ENCODE measurements at places on chromosomes 13 and 19.

- DNase-seq, result no peak
Observed at GRCh38 chr13:82364525-82364924, 1517.7 kb downstream of the SLITRK1 start.

DNA sequence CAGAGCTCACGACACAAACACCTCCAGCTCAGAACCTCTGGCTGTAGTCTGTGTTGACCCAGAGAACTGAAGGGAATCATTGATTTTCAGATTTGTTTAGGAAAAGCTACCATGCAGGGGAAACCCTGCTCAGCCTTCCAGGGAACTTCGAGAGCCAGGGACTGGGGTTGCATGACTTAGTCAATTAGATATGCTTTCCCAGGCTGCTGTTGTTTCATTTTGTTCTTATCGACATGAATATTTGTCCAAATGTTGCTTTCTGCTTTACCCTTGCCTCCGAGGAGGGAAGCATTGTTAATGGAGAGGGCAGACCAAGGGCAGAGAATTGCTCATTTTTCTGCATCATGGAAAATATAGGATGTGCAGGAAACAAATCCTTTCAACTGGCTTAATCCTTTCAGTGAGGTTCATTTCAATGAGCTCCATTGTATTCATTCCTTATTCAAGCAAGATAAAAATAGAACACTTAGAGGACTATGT, 82.5 kb downstream of the KLF5 start:
- DNase-seq, result no peak

GRCh38 chr13:75467040-75467728, 14.8 kb downstream of the TBC1D4 start:
- DNase-seq, result no peak

- DNase-seq, result no peak
Observed at GRCh38 chr19:4080473-4080872, 13.8 kb upstream of the ZBTB7A start.

DNA sequence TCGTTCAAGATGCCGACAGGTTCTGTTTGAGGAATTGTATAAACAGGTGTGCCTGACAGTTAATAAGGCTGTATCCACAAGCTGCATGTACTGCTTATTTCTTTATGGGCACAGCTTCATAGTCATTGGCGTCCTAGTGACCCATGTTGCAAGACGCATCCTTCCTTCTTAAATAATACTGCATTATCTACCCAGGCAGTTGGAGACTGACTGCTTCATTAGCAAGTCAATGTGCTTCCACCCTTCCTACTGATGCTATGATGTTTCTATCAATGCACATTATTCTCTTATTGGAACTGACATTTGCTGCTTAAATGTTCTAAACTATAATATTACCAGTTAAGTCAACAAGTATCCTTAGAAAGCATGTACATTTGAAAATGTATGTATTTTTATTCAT, 950.0 kb upstream of the MIR17HG start:
- no peak for DNase-seq

- no peak for DNase-seq
Observed at GRCh38 chr13:36480726-36481427, 48.6 kb downstream of the CCNA1 start.

DNA sequence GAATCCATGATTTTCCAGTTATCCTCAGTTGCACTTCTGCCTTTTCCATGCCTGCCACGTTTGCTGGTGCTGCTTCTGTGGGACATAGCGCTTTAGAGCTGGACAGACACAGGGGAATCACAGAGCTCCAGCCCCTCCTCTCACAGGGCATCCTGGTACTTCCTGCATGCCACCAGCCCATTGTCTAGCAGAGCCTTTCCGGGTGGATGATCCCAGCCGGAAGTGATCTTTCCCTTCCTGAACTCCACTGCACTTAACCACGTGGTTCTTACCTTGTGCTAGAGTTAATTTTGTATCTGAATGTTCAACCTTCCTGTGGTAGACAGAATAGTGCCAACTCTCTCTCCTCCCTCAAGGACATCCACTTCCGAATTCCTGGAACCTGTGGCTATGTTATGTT, 12.6 kb upstream of the OLFM4 start:
- no peak for DNase-seq

GRCh38 chr13:47114030-47114429, 217.2 kb upstream of the HTR2A start:
- DNase-seq, result no peak

DNA sequence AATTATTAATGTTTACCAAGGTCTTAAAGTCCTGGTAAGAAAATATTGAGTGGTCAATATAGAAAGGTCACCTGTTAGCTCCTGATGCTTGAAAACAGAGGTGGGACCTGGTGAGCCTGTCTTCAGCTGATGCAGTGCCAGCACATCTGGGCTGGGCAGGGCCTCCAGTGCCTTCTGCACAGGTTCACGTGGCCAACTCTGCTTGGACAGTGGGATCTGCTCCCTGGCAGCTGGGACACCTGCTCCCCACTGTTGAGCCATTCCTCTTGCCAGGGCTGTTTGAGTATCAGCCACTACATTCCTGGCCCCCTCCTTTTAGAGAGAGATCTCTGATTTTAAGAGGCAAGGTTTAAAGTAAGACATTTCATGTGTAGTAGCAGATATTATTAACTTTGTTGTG, 135.0 kb downstream of the TM9SF2 start:
- DNase-seq, result no peak

DNA sequence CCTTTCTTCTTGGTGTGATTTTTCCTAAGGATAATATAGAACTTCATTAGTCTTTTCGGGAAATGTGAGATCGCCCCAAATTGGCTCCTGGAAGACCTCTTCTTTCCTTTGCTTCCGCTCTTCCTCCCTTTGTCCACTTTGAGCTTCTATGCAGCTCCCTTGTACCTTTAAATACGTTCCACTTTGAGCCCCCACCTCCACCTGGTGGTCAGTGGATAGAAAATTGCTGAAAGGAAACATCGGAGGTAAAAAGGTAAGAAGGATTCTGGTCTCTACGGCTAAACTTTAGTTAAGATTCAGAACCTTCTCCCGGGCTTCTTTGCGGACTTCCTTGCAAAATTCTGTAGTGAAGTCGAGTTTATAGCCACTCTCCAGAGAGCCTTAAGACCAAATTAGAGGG, 55.0 kb upstream of the TM9SF2 start:
- no peak for DNase-seq

GRCh38 chr19:16795731-16796130, 33.5 kb upstream of the SIN3B start:
- DNase-seq, result no peak

DNA sequence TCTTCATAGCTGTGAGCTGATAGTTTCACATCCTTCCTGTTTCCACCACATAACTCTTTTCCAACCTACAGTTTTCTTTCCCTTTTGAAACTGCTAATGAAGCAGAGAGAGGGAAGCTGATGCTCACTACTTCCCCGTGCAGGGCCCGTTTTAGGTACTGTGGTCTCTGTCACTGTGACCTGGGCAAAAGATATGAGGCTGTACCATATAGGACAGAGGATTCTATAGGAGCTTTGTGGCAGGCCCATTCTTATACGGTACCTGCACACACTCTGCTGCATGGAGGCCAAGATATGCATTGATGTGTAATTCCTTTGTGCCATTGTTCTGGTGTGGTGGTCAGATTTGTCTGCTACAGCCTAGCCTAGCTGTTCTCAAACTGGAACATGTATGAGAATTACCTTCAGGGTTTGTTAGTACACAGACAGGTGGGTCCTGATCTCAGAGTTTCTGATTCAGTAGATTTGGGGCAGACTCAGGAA, 577.3 kb downstream of the LMO7 start:
- DNase-seq, result no peak

DNA sequence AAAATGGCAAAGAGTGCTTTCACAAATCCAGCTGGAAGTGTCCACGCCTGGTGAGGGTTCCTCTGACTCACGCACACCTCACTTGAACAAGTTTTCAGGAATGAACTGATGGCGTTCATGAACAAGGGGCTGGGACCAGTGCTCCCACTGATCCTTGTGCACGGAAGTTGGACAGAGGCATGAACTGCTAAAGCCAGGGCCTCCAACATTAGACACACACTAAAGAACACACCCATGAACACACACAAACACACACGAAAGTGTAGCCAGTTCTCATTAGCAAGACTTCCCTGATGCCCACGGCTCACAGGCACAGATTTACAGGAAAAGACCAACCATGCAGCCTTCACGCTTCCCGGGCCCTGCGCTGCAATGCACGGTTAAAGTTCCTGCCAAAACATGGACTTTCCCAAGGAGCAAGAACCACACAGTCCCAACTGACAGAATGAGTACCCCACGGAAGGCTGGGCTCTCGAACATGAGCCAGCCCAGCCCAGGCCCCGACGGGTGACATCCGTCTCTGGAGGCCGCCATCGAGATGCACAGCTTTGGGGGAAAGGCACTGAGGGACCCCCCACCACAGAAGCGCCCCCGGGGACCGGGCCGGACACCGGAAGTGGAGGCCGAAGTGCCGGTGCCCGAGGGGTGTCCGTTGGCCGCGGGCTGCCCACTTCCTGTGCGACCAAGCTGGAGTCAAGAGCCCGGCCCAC, 808 bp downstream of the DNMT1 start:
- no peak for DNase-seq

- DNase-seq, result no peak
Observed at GRCh38 chr19:24159707-24160106, 72.7 kb downstream of the ZNF254 start.

DNA sequence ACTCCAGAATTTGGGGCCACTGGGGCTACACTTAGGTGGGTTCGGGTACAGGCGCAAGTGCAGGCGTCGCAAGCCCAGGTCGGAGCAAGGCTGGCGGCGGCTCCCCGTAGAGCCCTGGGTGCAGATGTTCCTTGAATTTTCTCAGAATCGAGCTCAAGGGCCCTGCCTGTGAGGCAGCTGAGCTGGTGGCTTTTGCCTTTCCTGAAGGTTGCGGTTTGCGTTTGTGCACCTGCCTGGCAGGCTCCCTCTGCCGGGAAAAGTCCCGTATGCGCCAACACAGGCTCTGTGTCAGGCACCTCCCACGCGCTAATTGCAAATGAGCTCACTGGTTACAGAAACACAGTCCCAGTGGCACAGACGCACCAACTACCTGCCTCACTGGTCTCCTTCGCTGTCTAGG, 5.9 kb downstream of the DOHH start:
- no peak for DNase-seq

DNA sequence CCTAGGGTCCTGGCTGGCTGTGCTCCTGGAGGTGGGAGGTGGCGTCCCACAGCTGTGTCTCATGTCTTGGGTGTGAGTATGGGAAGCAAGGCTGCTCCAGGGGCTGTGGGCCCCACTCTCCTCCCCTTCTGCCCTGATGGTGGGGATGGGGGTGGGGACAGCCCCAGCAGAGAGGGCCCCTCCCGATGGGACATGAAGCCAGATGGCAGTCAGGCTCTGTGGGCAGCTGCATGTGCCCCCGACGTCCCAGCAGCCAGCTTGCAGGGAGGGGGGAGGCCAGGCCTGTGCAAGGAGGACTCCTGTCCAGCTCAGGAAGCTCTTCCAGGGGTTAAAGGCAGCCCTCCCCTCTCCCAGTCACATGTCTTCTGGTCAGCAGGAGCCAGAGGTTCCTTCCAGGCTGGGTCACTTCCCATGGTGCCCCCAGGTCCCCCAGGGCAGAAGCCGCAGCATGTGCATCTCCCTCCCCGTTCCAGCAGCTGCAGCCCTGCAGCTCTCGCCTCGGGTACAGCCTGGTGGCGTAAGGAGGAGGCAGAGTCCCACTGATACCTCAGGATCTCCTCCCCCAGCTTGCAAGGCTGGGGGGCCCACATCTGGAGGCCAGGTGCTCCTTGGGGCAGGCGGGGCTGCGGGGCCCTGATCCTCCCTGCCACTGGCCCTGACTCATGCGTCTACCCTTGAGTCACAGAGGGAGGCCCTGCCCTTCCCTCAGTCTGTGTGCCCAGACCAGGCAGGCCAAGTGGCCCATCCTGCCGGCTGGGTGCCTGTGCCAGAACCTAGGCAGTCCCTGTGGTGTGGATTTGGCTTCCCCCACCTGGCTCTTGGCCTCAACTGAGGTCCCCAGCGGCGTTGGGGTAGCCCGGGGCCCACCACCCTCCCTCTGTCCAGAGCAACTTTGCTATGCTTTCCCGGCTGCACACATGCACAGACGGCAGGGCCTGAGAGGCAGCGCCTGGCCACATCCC, 13.0 kb downstream of the YIPF2 start:
- DNase-seq, result no peak

DNA sequence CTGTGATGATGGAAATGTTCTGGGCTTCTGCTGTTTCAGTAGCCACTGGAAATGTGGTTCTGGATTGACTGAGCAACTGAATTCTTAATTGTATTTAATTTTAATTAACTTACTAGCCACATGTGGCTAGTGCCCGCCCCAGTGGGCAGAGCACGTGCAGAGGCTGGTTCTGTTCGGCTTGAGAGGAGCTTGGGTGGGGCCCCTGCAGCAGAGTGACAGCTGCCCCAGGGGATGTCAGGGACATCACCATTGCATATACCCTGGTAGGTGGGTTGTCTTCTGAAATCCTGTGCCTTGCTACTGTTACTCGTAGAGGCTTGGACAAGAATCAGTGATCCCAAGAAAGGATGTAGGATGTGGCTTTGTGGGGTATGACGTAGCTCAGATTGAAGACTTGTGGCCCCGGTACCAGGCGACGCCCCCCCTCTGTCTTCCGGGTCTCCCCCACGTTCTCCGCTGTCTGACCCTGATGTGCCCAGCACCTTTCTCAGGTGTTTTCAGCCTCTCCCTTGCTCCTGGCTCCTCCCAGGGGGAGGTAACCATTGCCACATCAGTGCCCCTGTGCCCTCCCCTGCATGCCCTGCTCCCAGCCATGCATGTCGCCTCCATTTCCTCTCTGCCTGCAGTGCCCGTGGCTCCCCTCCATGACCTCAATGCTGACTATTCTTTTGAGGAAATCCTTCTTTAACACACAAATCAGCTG, 102.6 kb upstream of the RNF113B start:
- no peak for DNase-seq

DNA sequence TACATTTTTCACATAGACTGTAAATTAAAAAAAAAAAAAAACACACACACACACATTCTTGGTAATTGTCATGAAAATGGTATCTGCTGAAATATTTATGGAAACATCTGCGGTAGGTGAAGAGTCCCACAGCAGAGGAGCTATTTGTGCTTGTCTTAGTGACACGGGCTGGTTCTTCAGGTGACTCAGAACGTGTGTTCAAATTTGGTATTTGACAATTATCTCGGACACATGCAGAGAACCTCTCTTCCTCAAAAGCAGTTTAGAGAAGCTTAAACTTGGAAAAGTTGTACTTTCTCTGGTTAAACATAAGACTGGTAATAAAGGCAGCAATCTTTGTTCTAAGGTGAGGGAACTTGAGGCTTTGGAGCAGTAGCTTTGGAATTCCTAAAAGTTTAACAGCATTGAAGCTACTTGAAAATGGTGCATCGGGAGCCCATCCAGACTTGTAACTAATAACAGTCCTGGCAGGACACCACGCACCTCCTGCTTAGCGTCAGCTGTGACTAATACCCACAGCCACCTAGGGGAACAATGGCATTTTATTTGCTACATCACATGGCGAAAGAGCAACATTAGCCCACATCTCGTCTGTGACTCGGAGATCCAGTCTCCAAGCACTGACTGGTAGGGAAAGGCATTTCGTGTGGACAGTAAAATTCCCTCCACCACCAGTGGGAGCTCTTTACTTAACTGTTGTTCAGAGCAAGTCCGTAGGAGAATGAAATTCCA, 1505.1 kb upstream of the SLC10A2 start:
- no peak for DNase-seq

GRCh38 chr19:31351855-31352195, 2.6 kb upstream of the TSHZ3 start:
- no peak for DNase-seq
